ENCODE measurements at places on chromosomes 2 and 18.

GRCh38 chr18:55234366-55235093, 275.3 kb upstream of the CCDC68 start:
- peak; percentile 49 for DNase-seq
- no peaks in the 10 kb centered on the region for H3K36me3 ChIP-seq
- no peak overlapping the region for H3K27ac ChIP-seq

DNA sequence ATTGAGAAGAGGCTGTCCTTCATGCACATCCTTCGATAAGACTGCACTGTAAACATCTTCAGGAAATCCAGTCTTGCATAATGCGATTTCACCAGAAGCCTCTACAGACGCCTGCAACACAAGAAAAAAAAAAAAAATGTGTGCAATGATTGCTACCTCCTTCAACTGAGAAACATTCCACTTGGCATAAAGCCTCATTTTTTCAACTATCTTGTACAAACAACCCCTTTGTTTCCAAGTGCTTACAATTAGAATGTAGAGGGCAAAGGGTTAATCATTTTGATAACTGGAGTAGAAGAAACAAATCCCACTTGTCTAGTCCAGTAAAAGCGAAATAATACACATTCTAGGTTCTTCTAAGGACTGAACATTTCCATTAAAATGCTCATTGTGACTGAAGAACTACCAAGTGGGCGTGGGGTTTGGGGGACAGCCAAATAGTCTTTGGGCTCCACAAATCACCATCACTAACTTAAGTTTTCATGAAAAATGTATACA, 29.2 kb downstream of the CDH2 start:
- no peak overlapping the region for H3K27ac ChIP-seq
- DNase-seq, result no peak
- H3K36me3 ChIP-seq, result no peaks in the 10 kb centered on the region
- no peaks in the 10 kb centered on the region for H3K4me1 ChIP-seq

DNA sequence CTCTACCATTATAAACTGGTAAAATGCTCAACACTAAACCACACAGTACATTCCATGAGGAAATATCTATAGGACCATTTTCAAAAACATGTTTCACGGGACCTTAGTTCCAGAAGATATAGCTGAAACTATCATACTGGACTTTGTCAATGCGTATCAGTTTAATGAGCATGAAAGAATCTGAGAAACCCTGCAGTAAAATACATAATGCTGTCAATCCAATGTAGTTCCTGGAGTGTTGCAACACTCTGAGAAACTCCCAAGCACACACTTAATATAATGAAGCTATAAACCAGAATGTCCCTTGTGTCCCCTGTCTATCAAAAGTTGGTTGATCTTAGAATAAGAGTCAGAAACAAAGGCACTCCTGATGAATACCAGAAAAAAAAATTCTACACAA, 16.2 kb downstream of the IWS1 start:
- H3K27ac ChIP-seq, result no peak overlapping the region
- H3K4me3 ChIP-seq, result no peak overlapping the region
- H3K27me3 ChIP-seq, result no peaks in the 10 kb centered on the region
- DNase-seq, result no peak
- peaks cover 70% of the 10 kb centered on the region for H3K4me1 ChIP-seq

GRCh38 chr2:182182436-182182835, 196.8 kb downstream of the PPP1R1C start:
- H3K4me1 ChIP-seq, result no peaks in the 10 kb centered on the region
- peaks cover 12% of the 10 kb centered on the region for H3K27me3 ChIP-seq
- no peak for DNase-seq
- H3K27ac ChIP-seq, result no peak overlapping the region
- no peak overlapping the region for H3K4me3 ChIP-seq
- no peaks in the 10 kb centered on the region for H3K36me3 ChIP-seq

GRCh38 chr2:21543630-21544029, 419.9 kb downstream of the TDRD15 start:
- no peaks in the 10 kb centered on the region for H3K4me1 ChIP-seq
- H3K36me3 ChIP-seq, result no peaks in the 10 kb centered on the region
- no peak for DNase-seq
- H3K27me3 ChIP-seq, result no peaks in the 10 kb centered on the region
- no peak overlapping the region for H3K4me3 ChIP-seq
